NCI-H1048 (cell line): ENCODE measurements at places on chromosomes 7 and 10.

GRCh38 chr7:66013938-66014337 is 31.9 kb upstream of the GUSB start:
- DNase-seq = no peak

- no peak for DNase-seq
These were observed 539.5 kb downstream of the SUGCT start for GRCh38 chr7:40674316-40674715.

GRCh38 chr10:127804696-127805095 is 67.7 kb downstream of the FOXI2 start:
- no peak for DNase-seq

- DNase-seq = no peak
These were observed 49.3 kb upstream of the KMT2E start for GRCh38 chr7:104964626-104965236.

DNA sequence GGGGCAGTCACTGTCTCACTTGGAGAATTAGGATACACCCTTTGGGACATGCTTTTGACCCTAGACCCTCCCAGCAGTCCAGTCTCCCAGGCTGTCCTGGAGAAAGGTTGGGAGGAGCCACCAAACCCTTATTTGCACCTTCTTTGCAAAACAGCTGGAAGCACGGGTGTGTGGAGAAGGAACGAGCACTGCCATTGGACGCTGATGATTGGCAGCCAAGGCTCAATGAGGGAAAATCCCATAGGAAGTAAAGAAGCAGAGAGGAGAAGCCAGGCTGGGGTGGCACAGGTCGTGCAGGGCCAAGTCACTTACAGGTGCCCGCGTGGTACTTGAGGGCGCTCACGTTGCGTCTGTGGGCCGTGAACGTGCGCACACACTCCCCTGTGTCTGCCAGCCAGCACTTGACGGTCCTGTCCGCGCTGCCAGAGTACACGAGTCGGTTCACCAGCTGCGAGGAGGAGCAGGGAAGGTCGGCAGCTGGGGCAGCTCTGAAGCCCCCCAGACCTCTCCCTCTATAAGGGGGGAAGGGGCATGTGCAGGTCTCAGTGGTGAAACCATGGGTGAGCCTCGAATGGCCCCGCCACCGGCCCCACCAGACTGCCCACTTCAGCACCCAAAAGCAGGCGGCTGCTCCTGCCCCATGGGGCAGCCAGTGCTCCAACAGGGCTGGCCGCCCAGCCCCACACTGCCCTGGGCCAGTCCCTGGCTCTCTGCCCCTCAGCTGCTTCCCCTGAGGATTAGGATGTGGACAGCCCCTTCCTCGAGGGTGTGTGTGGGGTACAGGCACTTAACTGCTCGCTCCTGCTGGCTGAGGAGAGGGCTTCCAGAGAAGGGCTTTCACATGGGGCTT is 24.8 kb downstream of the WDR86 start:
- DNase-seq = no peak

- no peak for DNase-seq
These were observed 33.7 kb downstream of the MASTL start for GRCh38 chr10:27188897-27189296.

DNA sequence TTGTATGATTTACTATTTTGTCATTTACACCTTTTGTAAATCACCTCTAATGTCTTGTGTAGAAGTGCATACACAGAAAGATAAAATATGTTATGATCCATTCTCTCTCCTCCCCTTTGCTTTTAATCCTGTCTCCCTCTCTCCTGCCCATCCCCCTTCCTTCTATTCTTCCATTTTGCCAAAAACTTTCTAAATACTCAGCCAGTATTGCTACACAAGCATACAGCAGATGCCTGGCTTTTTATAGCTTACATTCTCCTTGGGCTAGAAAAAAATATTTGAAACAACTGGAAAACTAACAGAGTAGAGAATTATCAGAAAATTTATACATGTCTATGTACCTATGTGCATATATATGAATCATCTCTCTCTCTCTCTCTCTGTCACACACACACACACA is 308.7 kb upstream of the BMPER start:
- no peak for DNase-seq

GRCh38 chr10:528173-529165 is 161.0 kb downstream of the DIP2C start:
- DNase-seq = no peak

DNA sequence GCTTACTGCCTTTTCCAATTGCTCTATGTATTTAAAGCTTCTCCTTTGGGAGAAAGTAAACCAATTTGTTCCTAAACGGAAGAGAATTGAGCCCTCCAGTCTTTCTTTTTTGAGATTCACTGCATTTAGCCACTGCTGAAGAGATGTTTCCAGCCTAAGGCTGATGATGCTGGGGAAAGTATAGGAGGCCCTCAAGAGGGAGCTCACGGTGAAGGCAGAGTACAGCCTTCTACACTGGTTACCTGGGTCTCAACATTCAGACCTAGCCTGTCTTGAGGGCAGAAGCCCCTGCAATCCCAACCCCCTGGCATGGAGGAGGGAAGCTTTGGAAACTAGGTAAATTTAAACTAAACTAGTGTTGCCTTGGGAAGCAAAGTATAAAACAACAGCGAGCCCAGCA is 316.7 kb upstream of the TPK1 start:
- DNase-seq = no peak

GRCh38 chr7:129998446-129998845 is 45.7 kb upstream of the UBE2H start:
- no peak for DNase-seq

DNA sequence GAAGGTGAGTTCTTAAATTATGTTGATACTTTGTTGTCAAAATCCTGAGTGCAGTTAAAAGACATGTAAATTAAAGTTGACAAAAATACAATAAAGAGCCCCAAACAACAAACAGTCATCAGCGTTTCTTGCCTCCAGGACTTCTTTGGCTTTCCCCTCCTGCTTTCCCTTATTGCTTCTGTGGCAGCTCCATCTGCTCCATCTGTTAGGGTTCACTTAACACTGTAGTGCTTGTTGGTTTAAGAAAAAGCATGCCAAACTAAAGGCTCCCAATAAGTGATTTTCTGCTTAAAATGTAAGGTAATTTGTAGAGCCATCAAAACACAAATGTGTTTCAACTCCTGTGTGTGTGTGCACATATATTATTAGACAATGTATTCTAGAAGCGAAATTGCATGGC is 254.3 kb upstream of the GNAI1 start:
- DNase-seq = no peak

DNA sequence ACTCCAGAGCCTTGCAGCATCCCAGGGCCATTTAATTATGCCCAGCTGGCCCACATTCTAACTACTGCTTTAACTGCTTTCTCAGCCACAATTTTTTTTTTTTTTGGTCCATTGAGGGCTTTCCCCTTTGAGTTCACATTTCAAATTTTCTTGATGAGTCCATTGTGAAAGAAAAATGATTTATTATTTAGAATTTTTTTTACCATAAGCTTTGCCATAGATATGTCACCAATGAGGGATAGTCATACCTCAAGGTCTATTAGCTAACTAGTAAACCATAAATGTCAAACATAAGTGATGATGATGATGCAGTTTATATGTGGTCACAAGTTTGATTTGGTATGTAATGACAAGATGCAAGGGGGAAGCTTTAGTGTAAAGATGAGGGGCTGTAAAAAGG is 282.9 kb downstream of the BICC1 start:
- no peak for DNase-seq

GRCh38 chr10:73376679-73377078 is 18.0 kb upstream of the CFAP70 start:
- DNase-seq = no peak

GRCh38 chr7:98531717-98532116 is 85.4 kb upstream of the NPTX2 start:
- no peak for DNase-seq

DNA sequence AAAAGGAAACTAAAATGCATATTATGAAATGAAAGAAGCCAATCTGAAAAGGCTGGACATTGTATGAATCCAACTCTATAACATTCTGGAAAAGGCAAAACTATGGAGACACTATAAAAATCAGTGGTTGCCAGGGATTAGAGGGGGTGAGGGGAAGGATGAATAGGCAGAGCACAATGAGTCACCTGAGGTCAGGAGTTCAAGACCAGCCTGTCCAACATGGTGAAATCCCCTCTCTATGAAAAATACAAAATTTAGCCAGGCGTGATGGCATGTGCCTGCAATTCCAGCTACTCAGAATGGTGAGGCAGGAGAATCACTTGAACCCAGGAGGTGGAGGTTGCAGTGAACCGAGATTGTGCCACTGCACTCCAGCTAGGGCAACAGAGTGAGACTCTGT is 324.8 kb upstream of the PHYHIPL start:
- no peak for DNase-seq

DNA sequence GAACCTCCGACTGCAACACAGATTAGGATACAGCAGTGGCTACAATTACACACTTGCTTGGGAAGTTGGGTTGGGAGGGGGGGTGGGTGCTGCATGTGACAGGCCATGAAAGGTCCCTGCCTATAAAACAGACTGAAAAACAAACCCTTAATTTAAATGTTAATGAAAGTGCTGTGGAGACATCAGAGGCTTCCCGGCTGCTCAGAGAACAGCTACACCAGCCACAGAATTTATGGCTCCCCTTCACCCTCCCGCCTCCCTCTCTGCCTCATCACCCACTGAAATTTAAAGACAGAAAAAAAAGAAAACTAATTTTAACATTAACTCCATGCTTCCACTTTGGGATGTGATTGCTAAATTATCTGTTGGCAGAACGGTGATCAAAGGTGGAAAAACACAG is 34.7 kb downstream of the FBXW4 start:
- no peak for DNase-seq
